ENCODE measurements at places on chromosomes 1 and 21.

DNA sequence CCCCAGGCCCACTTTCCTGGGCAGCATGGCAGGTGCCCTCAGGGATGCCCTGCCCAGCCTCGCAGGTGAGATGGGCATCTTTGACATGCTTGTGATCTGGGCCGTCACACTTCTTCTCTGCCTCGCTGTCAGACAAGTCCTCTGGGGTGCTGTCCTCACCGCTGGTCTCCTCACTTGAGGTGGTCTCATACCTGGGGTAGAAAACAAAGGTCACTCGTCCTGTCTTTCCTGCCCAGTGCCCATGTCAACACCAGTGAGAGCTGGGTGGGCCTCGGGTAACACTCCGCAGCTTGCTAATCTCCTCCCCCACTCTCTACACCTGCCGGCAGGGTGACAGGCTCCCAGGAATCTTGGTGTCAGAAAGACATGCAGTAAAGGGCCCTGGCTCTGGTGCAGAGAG lies 50.9 kb downstream of the KANK4 start:
- DNase-seq = no peak

GRCh38 chr1:60600532-60600931 lies 481.8 kb upstream of the NFIA start:
- no peak for DNase-seq

DNA sequence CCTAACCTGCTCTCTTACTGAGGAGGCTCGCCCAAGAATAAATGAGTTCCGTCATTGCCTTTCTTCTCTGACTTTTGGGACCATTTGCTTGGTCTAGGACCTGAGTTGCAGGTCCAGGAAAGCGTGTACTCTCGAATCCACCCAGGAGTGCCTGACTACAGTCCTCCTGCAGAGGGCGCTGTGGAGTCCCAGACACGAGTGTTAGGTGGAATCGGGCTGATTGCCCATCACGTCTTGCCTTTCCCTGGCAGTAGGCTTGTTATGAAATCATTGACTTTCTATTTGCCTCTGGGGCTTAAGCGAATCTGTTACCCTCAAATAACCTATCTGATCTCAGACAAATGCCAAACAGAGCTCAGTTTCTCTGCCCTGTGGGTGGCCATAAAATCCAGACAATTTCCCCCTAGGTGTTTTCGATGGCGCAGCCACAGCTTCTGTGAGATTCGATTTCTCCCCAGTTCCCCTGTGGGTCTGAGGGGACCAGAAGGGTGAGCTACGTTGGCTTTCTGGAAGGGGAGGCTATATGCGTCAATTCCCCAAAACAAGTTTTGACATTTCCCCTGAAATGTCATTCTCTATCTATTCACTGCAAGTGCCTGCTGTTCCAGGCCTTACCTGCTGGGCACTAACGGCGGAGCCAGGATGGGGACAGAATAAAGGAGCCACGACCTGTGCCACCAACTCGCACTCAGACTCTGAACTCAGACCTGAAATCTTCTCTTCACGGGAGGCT lies at the start of gene IL20:
IL20 (plus strand) TSS at position 685 of the 733 bp plus-strand sequence. CDS start 230 bp downstream, outside the sequence.
- DNase-seq = no peak

- no peak for DNase-seq
Observed at GRCh38 chr1:106748606-106749005, 307.9 kb upstream of the PRMT6 start.

DNA sequence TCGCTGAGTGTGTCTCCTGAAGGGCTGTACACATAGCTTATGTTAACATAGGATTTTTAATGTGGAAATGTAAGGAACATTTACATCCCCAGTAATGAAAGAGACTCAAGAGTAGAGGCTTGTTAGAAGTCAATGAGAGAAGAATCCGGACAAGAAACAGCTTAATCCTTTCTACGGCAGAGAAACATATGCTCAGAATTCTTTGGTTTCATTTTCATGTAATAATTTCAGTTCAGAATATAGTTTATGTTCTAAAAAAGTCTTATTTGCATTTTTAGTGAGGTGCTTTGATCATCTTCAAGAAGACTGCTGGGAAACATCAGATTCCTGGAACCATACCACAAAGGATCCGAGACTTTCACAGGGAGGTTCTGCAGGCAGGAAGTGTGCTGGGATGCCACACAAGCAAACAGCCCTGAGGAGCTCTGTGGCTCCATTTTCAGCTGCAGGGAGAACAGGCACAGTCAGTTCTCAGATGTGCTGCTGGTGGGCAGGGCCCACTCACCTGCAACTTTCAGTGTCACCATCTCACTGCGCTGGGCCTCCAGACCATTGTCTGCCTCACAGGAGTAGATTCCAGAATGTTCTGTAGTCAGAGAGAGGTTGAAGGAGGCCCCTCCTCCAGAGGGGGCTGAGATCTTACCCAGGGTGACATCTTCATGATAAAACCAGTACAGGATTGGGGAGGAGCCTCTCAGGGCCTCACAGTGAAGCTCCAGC lies 28.4 kb downstream of the FCRL5 start:
- no peak for DNase-seq

DNA sequence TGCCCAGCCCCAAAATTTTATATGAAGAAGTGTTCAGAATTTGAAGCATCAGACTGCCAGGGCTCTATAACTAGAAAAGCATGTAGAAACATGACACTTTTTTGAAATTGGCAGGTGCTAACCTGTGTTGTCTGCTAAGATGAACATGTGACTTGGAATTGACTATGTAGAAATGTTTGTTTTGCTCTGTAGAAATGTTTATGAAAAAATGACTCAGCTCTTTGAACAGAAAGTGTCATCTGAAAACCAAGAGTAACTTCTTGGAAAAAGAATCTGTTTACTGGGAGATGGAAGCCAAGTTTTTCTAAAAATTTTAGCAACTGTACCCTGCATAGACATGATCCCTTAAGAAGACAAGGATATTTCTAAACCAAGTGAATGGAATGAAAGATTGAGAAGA lies 59.2 kb downstream of the LHX9 start:
- no peak for DNase-seq

GRCh38 chr1:229434005-229434640 lies at the start of gene ACTA1:
ACTA1 (minus strand) TSS chr1:229434094; CDS start chr1:229433115, 979 bp downstream.
- no peak for DNase-seq

- DNase-seq = no peak
Observed at GRCh38 chr1:174039027-174039426, 16.9 kb upstream of the RC3H1 start.
